ENCODE measurements at places on chromosomes 7 and 10.

- DNase-seq: no peak
These were observed 184.7 kb downstream of the CHCHD3 start for GRCh38 chr7:132897093-132897687.

- DNase-seq: no peak
These were observed 12.2 kb upstream of the ZNF746 start for GRCh38 chr7:149509774-149510173.

DNA sequence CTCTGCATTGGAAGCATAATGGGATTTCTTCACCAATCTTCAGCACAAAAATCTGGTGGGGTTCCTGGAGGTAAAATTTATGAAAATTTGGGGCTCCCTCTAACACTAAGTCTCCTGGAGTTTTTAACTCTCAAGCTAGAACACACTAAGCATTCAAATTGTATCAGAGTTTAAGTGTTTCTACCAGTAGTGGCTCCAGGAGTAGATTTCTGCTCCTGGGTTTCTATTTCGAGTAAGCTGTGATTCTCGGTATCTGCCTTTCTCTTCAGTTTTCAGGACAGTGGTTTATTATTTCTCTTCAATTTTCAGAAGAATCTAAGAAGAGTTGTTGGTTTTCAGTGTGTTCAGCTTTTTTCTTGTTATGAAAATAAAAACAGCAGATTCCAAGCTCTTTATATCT lies 566.4 kb upstream of the KCND2 start:
- no peak for DNase-seq

GRCh38 chr7:39709768-39710311 lies 86.5 kb downstream of the RALA start:
- DNase-seq: no peak

DNA sequence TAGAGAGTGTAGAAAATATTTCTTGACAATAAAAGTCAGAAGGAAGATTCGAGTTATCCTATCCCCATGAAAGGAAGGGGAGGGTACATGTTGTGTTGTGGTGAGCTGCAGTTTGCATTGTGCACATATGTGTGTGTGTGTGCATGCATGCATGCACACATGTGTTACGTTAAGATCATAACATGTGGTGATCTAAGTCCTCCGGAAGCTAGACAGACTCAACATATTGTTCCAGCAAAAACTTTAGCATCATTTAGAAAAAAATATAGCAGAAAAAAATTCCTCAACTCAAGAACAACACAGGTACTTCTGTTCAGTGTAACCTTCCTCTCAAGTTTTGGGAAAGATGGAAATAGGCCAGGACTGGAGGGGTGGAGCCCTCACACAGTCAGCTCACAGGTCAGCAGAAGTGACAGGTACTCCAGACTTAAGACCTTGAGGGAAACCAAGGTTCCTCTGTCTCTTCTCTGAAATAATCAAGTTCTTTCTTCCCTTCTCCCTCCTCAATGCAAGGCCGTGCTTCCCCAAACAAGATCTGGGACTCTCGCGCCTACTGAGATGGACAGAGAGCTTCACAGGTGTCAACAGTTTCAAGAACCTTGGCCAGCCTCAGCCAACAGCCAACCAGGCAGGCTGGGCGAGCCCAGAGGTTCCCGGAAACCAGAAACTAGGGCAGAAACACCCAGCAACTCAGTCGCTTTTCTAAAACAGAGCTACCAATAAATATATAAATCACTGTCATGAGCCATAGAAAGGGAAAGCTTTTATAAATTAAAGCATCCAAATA lies 205.2 kb downstream of the FAM107B start:
- DNase-seq: no peak

DNA sequence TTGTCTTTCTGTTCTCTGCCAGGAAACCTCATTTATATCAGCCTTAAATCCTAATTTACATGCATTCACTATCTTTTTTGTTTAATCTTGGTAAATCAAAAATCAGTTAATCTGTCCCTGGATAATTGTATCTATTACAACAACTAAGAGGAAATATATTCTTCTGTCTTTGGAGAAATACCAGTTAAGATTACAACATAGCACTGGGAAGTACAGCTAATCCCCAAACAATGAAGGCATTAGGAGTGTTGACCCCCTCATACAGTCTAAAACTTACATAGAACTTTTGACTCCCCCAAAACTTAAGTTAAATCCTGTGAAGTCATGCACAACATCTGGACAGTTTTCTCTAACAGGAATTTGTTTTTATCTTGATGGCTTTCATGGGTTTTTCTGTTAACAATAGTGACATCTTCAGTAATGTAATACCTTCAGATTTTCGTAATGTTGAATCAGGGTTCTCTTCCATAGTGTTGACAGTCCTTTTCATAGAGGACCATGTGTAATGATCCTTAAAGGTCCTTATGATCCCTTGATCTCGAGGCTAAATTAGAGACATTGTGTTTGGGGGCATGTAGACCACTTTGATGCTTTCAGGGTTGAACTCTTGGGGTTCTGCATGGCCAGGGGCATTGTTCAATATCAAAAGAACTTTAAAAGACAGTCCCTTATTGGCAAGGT lies 24.1 kb upstream of the ABCC2 start:
- no peak for DNase-seq

GRCh38 chr10:28533571-28534304 lies 820 bp downstream of the WAC start:
- peak; percentile 57 for DNase-seq

GRCh38 chr10:33087922-33088321 lies 129.9 kb upstream of the ITGB1 start:
- no peak for DNase-seq

GRCh38 chr7:128868624-128869137 lies 6.0 kb downstream of the ATP6V1F start:
- no peak for DNase-seq

DNA sequence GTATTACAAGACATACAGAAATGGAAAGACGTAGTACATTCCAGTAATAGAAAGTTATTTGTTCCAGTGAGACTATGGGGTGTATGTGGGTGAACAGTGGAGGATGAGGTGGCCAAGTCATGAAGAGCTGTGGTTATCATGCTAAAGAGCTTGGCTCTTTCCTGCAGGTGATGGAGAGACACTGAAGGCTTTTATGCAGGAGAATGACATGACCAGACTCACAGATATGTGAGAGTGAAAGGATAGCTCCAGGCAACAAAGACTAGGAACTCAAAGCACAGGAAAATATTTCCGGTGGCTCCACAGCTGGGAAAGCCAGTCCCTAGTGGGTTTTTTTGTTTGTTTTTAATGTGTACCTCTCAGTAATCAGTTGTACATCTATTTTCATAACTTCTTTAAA lies 133.5 kb downstream of the TSPAN12 start:
- no peak for DNase-seq

DNA sequence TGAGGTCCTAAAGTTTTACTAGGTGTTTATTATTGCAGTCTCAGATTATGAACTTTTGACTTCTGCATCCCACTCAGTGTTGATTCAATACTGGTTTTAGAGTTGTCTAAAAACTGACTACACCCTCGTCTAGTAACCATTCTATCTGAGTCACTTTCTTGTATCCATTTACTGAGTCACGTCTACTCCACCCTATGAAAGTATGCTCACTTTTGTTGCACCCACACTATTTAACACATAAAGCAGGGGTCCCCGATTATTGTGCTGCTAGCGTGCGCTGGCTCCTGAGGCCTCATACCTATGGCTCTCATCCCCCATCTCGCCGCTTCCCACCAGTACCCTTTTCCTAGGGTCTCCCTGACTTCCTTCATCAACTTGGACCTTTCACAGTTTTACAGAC lies 2.0 kb downstream of the SAMD9 start:
- DNase-seq: no peak

DNA sequence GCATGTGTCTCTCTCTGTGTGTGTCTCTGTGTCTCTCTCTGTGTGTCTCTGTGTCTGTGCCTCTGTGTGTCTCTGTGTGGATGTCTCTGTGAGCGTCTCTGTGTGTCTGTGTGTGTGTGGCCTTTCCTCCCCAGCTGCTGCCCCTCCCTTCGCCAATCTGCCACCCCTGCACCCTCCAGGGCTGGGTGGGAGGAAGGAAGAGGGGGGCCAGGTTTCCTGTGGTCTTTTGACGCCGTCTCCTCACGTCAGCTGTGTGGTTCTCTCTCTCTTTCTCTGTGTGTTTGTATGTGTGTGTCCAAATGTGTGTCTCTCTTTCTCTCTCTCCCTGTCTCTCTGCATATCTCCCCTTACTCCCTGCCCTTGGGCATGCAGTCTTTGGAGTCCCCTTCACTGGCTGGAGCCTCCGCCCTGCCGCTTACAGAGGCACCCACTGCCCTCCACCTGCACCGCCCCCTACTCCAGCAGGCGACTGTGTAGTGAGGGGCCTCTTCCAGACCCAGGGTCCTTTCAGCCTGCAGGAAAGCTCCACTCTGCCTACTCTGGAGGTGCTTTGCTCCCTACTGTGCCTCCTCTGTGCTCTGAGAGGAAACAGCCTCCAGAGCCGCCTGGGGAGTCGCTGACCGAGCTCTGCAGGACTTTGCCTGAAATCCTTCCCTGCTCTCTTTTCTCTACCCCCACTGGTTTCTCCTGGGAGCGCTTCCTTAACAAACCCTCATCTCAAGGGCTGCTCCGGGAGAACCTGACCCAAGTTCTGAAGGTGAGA lies 44.2 kb upstream of the C10orf71 start:
- DNase-seq: no peak

DNA sequence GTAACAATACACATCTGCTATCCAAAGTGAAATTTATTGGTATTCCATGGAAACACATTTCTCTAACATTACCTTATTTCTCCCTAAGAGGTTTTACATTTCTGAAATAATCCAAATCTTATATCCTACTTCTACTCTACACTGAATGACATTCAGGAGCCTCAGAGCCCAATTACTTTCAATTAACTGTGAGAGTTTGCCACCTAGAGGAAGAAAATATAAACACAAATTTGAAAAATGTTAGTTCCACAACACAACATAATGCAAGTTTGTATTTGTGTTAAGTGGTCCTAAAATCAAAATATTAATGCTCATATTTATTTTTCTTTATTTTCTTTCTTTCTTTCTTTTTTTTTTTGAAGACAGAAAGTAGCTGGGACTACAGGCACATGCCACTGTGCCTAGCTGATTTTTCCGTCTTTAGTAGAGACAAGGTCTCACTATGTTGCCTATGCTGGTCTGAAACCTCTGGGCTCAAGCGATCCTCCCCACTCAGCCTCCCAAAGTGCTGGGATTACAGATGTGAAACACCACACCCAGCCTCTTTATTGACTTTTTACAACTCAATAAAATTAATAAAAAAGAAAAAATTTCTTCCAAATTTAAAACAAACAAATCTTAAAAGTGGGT lies 46.0 kb downstream of the ATAD1 start:
- DNase-seq: no peak

DNA sequence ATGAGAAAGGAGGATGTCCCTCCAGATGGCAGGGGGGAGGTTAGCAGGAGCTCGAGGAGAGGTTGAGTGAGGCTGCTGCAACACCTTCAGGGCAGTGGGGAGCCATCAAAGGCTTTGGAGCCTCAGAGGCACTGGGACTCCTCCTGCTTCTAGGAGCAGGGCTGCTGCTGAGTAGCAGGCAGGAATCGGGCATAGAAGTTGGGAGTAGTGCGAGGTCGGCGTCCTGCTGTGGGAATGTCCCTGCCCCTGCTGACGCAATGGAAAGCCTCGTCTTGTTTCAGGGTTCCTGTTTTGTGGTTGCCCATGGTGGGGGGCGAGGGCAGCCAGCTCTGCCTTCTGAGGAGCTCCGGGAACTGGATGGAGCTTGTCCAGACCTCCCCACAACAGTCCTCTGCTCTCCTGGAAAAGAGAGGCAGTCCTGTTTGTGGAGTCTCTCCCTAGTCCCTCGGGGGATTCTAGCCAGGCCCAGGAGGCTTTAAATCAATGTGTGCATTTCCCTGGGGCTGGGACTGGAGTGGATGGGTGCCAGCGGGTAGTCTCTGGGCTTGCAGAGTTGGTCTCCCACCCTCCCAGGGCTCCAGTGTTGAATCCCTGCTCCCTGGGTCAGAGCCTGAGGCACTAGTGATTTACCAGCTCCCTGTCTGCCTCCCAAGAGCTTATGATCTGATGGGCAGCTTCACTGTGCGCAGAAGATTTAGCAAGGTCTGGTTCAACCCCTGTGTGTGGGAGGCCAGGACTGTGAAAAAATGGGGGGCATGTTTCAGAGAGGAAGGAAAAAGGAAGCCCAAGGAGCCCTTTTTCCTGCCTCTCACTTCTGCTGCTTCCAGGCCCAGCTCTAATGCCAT lies 98.7 kb upstream of the PPIF start:
- no peak for DNase-seq

- DNase-seq: no peak
These were observed 29.3 kb downstream of the RBM48 start for GRCh38 chr7:92557808-92558362.

DNA sequence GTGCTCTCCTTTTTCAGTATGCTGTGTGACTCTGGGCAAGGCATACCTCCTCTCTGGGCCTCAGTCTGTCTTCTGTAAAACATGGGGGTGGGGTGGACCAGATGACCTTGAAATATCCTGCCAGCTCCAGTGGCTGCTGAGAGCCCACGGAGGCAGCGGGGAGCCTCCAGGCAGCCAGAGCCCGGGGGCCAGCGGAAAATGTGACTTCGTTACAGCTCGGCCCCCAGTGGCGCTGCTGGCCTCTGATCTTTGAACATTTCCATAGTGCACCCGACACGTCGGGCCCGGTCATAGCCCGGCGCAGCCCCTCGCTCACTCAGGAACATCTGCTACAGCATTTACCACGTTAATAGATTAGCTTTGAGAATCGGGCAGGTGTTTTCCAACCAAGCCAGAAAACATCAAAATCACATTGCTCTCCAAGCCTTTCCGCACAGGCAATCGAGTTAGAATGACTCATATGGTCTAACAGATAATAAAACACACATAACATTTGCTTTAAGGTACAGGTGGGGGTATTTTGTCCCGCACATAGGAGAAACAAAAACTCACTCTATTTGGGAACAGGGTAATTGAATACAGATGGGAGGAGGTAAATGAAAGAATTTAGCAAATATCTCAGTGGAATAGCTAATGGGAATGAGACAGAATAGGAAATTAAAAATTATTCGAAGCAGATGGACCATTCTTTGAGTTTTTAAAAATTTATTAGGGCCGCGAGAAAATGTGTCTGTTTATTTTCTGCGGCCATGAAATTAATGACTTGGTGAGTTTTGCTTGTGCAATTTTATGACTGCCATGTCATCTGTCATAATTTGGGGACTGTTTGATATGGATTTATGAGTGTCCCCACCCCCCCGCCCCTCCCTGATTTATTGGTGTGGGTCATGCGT lies 26.3 kb upstream of the COMTD1 start:
- DNase-seq: no peak

- no peak for DNase-seq
These were observed 151.0 kb upstream of the AHR start for GRCh38 chr7:17147409-17147808.

DNA sequence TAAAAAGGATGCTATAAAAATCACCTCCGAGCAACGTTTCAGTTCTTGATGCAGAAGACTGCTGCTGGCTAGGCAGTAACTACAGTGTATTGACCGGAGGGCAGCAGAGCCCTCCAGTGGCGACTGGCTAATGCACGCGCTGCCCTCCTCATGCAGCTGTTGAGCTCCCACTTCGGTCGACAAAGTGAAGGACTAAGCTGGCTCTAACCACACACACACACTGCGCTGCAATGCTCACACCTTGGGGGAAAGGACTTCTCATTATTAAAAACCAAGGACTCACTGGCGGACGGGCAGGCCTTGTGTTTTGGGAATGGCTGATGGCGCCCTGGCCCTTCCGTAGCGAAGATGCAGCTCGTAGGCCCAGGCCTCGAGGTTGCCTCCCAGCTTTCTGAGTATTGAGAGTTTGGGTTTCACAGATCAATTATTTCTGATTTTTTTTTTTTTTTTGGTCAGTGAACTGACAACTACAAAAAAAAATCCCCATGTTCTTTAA lies 120.9 kb upstream of the DIP2C start:
- no peak for DNase-seq

All from stimulated activated CD4-positive, alpha-beta T cell treated with anti-CD3 and anti-CD28 coated beads, TNF-alpha, amount 100 ng/mL, for 1 hour (primary cell).